Non-pigmented ciliary epithelial cell (primary cell): ENCODE measurements at places on chromosomes 6 and 20.

DNA sequence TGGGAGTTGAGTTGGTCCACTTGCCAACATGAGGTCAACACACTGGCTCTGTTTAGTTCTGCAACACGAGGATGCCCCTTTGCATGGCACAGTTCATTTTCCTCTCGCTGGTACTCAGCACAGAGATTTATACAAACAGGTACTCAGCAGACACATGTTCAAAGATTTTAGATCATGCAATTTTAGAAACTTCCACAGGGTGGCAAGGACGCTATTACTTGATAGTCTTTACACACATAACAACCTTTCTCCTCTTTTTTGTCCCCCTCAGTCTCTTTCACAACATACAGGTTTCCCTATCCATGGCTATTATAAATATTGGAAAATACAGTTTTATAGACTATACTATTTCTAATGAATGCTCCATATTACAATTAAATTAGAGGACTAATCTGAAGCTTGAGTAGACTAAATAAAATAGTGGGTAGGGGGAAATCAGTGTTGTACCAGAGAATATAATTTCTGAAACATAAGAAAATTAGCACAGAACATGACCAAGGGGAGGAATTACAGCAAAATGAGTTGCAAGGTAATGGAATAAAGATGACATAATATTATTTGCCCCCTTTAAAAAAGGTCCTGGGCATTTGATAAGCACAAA, 331.8 kb upstream of the BTBD3 start:
- DNase-seq, result no peak

DNA sequence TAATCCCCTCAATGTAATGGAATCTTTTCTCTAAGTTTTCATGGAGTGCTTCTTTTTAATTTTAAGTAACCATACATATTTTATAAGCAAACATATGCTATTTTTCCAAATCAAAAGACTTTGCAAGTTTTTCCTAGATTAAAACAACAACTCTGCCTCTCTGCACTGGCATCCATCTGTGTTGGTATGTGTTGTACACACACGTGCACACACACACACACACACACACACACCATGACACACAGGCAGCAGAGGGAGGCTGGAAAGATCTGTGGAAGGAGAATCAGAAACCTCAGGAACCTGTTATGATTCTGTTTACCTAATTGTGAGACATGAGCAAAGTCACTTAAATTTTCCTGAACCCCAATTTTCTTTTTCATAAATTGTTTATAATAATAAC, 295.0 kb upstream of the PRDM1 start:
- no peak for DNase-seq

DNA sequence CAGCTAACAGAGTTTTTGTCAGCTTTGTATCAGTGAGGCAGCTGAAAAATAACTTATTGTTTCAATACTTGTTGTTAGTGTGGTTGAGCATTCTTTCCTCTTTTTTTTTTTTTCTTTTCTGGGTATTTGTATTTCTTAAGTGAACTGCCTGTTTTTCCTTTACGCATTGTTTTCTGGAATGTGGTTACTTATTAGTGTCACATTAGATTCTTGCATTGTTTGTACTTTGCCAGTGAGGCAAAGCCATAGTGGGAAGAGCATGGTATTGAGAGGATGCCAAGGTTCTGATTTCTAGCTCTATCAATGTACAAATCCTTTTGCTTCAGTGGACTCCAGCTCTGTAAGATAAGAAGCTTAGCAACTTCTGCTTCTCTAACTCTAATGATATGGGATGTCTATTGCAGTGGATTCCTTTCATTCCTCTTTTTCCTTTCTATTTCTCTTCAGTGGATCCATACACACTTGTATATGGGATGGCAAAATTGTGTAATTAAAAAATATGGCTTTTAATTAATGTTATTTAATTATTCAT, 3.9 kb downstream of the CDKAL1 start:
- no peak for DNase-seq

GRCh38 chr6:137904822-137905617, 38.0 kb downstream of the TNFAIP3 start:
- no peak for DNase-seq

DNA sequence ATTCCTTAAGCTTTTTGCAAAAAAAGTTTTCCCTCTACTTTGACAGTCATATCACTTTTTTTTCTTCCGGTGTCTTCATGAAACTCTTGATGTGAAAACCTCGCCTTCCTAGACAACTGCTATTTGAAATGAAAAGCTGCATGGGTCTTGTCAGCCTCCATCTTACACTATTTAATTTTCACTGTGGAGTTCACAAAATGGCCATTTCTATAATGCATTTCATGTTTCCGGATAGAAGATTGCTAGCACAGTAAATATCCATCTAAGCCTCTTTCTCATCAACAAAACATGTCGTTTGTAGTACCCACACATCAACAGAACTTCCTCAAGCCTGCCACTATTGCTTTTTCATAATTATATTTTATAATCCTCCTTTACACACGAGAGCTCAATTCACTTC, 204.9 kb upstream of the ID4 start:
- DNase-seq, result no peak

GRCh38 chr6:150638765-150639164, 39.1 kb downstream of the PLEKHG1 start:
- DNase-seq, result no peak

DNA sequence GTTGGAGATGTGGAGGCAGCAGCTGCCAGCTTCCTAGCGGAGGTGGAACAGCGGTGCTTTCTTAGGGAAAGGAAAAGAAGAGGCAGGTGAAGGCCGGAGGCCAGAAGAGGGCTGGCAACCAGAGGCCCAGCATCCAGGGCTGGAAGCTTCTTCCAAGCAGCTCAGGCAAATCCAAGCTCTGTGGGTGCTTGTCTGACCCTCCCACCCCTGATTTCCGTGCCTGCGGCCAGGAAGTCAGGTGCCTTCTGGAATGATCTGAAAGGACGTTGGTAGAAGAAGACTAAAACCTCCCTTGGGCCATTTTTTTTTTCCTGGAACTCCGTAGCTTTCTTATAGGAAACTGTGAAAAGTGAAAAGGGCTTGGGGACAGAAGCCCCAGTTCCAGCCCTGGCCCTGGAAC, 33.1 kb upstream of the GABRR1 start:
- no peak for DNase-seq
